ENCODE measurements at places on chromosomes 16 and 17. TPM values are rescaled to one million over a fixed set of nuclear protein-coding genes. Genes with fewer than 3 reads are reported as not detected.

Gene RPA1
- total RNA-seq: 15.9 TPM

Gene OSGIN1
- total RNA-seq: not detected

Gene DHX58
- 2.4 TPM for total RNA-seq

Gene ODAD4
- total RNA-seq: 3.7 TPM
